ENCODE measurements at places on chromosomes 6 and 20.
A peak's percentile ranks its signal among the peaks of the same experiment; 100 is the strongest.

- no peak for DNase-seq
Observed at GRCh38 chr6:41177695-41178094, 14.8 kb upstream of the TREM2 start.

GRCh38 chr6:165015676-165016075, 293.7 kb downstream of the C6orf118 start:
- no peak for DNase-seq

DNA sequence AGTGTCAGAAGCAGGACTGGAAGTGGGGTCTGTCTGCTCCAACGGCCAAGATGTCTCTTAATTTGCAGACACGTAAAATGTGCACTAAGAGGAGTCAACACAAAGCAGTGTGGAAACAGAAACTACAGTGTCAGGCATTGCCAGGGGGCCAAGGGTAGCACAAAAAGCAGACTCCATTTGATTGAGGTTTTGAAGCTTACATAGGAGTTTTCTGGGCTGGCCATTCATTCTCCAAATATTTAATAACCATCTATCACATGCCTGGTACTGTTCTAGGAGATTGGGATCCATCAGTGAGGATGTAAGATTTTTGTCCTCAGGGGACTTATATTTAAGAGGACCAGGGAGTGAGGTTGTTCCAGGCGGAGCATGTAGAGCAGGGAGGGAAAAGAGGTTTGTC, 29.5 kb downstream of the MAFB start:
- no peak for DNase-seq

DNA sequence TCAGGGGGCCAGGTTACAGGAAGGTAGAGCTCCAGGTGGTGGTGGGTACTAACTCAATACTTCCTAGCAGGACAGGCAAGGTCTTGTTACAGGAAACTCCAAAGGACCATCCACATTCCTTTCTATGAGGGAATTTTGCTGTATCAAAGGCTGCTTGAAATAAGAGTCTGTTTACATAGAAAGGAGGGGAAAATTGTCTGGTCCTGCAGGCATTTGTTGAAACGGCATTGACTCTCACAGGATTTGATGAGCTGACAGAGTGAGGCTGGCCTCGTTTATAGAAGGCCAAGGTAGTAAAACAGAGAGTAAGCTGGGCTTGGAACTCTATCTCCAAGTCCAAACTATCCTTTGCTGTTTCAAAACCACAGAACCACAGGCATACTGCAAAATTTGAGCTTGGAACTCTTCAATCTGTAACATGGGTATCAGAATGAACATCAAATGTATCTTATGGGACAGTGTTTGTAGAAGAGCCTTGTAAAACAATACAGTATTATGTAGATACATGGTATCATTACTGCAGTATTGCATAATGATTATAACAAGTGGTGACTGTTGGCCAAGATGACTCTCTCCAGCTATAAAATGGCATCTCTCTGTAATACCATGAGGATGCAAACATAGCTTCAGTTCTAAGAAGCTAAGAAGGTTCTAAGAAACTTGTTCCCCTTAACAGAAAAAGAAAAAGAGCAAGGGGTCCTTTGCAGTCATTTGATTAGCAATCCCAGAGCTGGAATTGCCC, 61.5 kb downstream of the TRAM2 start:
- DNase-seq: no peak

GRCh38 chr6:120735641-120736040, 598.6 kb downstream of the TBC1D32 start:
- no peak for DNase-seq

DNA sequence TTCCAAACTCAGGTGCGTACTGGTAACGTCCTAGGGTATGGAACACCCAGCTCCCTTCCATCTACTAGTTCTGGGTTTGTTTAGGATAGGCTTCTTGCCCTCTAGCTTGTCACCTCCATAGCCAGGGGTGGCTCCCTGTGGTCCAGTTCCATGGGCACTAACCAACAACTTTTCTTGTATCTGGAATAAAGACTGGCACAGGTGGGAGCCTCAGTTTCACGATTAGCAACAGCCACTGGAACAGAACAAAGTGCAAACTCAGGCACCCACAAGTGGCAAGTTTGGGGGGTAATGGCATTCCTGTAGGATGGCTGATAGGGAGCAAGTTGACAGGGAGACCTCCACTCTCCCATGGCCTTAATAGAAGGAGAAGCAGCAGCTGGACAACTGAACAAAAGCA, 5.6 kb upstream of the APMAP start:
- no peak for DNase-seq

- DNase-seq: no peak
Observed at GRCh38 chr6:152161501-152161900, 354.0 kb downstream of the ESR1 start.

GRCh38 chr6:168190014-168190405, 111.0 kb upstream of the FRMD1 start:
- DNase-seq: no peak

DNA sequence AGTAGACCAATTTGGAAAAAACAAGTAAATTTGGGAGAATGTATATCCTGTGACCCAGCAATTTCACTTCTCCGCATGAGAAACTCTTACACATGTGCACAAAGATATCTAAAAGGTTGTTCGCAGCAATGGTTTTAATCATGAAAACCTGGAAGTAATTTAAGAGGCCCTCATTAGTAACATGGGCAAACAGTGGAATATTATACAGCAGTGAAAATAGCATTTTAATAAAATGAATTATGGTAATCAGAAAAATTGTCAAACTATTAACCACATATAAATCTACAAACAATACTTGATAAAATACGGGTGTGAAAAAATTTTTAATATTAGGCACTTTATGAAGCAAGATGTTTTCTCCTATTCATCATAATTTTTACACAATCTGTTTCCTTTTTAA, 74.2 kb downstream of the KCNQ5 start:
- no peak for DNase-seq

DNA sequence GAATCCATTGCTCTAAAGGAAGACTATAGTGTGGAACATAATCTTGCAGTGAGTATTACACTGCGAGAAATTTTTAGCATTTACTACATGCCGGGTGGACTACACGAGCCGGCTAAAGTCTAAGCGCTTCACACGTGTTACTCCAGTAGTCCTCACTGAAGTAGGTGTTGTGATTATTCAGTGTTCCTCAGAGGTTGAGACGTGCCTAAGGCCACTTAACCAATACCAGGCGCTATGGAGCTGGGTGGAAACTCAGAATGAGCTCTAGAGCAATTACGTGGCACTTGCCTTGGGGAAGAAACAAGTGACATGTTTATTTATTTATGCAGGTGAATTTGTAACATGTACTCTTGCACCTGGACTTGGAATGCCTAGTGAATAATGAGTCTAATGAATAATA, 46.4 kb downstream of the SASH1 start:
- no peak for DNase-seq

- DNase-seq: no peak
Observed at GRCh38 chr6:157724960-157725741, 97.9 kb upstream of the SNX9 start.

DNA sequence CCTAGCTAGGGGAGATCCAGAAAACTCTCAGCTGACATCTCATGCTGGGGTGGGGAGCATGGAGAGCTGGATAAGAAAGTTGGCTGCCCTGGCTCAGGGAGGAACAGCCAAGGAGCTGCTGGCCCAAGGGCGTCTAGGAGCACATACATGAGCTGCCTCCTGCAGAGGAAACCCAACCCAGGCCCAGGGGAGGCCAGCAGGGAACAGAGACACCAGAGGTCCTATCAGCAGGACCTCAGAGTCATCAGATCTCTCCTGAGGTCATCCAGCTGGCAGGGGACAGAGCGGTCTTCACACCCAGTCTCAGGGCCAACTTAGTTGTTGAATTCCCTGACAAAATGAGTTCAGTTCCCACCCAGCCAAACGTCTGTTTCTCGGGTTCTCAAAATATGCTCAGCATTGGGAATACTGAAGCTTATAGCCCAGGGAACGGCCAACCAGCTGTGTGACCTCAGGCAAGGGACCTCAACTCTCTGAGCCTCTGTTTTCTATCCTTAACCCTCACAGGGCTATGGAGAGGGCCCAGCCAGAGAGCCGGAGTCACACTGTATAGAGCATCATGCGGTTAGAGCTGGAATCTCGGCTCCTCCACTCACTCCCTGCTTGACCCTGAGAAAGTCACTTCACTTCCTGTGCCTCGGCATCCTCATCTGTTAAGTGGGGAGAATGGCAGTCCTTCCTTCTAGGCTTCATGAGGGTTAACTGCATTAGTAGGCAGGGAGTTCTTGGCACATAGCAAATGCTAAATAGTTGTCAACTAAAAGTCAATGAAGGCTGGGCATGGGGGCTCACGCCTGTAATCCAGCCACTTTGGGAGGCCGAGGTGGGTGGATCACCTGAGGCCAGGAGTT, 13.8 kb downstream of the ADA start:
- peak; percentile 26 for DNase-seq

GRCh38 chr6:105474234-105474633, 71.4 kb upstream of the PREP start:
- DNase-seq: peak; percentile 79

GRCh38 chr6:162572240-162572639, 155.3 kb downstream of the PRKN start:
- DNase-seq: peak; percentile 7

- no peak for DNase-seq
Observed at GRCh38 chr20:53354314-53354713, 239.3 kb downstream of the ZNF217 start.

- no peak for DNase-seq
Observed at GRCh38 chr6:107114926-107115694, at the start of gene BEND3. Gene BEND3, minus strand, starts transcription at chr6:107115515. Its CDS starts 16,230 bp downstream, at chr6:107099285.

GRCh38 chr6:131568726-131569125, 4.3 kb upstream of the ARG1 start:
- DNase-seq: no peak

- no peak for DNase-seq
Observed at GRCh38 chr6:35203680-35204079, 10.1 kb upstream of the SCUBE3 start.

DNA sequence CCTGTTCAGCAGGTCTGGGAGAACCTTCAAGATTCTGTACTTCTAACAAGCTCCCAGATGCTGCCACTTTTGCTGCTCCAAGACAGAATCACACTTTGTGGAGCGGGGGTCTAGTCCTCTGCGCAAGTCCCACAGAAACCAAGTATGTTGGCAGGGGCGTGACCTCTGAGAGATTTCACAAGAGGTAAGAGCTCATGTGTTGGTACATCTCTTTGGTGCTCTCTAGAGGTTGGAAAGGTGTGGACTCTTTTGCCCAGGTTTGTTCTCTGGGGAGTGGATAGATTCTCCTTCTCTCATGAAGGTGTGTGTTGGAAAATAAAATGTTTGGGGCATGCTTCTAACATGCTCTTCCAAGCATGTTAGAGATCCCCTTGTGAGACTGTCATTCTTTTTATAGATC, 340.9 kb upstream of the IRAK1BP1 start:
- no peak for DNase-seq

DNA sequence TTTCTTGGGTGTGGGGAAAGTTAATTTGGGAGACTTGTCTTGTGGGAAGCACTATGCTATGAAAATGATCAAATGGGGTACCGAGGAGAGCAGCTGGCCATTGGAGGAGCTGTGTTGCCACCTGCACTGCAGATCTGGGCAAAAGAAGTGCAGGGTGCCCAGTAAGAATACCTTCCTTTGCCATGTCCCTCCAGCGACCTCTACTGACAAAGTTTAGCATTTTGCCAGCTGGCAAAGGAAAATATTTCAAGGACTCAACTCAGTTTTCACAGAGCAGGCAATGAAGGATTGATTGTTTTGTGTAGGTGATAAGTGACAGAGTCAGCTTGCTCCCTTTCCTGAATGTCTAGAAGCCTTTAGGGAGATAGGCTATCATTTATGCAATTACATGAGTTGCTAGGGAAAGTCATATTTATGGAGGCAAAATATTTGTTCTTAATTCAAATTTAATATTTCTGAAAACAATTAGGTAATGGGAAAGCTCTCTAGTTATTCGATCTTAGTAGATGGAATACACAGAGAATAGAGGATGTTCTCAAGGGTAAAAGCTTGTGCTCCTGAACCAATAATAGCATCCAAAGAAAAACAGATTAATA, 118.4 kb downstream of the FARS2 start:
- no peak for DNase-seq

DNA sequence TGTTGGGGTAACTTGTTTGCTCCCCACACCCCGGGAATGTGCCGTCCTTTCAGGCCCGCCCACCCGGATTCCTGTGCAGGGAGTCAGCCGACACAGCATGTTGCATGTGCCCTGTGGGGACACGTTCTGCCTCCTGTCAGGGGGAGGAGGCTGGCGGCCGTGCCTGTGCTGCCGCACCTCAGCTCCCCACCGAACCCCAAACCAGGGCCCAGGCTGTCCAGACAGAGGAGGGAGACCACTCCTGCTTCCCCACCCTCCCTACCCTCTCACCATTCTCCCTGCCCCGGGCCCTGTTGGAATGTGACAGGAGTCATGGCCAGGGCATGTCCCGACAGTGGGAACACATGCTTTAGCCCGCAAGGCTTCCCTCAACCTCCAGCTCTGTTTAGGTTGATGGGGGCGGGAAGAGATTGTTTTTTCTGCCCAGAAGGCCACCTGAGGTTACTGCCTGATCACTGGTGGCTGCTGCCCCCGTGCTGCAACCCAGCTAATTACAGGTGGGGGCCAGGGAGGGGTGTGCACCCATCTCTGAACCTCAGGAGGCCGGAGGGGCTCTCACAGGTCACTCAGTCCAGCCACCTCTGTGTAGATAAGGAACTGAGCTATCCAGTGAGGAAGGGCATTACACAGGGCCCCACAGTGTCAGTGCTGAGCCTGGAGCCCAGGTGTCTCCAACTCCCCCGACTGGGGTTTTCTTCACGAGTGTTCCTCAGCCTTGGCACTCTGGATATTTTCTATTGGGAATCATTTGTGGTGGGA, 13.6 kb downstream of the LRRC73 start:
- no peak for DNase-seq

DNA sequence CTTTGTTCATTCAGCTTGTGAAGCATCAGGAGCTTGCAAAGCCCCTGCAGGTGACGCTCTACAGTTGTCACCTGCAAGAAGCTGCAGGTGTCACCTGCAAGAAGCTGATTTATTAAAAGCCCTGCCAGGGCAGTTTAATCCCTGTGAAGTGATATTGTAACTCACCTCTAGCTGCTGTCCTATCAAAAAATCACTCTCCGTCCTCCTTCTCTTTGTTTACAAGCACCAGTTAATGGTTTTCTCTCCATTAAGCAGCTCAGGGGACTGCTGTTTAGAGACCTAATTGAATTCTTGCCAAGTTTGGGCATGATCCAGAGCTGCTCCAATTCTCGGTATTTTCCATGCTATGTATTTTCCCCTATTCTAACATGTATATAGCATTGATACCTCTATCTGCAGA, 345.9 kb downstream of the ARHGAP18 start:
- no peak for DNase-seq

DNA sequence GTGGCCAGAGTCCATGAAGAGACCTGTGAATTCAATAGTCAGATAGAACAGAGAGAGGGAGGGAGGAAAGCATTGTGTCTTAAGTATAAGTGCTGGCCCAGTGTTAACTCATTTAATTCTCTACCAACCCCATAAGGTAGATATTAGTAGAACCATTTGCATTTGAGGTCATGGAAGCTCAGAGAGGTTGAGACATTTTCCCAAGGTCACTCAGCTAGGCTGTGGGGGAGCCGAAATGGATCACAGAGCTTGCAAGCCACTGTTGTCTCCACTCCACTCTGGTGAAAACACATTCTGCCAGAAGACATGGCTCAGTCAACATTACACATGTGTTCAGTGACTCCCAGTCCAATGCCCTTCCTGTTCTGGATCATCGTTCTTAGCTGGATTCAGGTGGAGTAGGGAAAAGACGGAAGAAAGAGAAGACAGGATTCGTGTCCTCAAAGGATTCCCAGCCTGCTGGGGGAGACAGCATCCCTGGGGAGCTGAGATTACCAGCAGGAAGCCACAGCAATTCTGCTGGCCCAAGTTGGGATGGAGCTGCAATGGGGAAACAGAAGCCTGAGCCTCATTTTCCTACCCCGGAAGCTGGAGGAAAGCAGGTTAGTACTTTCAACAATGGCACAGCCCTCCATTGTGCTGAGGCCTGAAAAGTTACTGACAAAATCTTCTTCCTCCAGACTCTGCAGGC, 27.0 kb upstream of the MDGA1 start:
- DNase-seq: no peak

All from skin of body (tissue), 3 donors.